D721Med (cell line): ENCODE measurements at places on chromosomes 16 and 17.

DNA sequence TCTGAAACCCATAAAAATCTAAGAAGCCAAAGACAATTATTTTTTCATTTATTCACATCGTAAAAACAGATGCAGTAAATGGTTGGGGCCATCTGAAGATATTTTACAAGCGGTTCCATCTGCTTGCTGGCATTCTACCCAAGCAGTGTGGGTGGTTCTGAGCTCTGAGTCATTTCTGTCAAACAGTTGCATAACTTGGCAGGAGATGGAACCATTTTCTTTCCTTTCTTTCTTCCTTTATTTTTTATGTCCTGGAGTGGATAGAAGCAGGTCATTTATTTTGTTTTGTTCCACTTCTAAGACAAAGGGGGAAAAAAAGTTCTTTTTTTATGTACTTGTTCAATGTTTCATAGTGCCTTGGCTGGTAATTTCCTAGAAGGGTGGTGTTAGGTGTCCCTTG lies 1151.9 kb upstream of the GOT2 start:
- no peak for DNase-seq

GRCh38 chr16:3088925-3089716 lies 10.0 kb downstream of the ZSCAN10 start:
- DNase-seq = no peak

- DNase-seq = no peak
Measured at GRCh38 chr17:8019166-8019565, 16.8 kb downstream of the GUCY2D start.

- DNase-seq = peak; percentile 98
Measured at GRCh38 chr17:7650509-7651096, at the start of gene ATP1B2. Gene ATP1B2 (plus strand): TSS chr17:7650926. CDS start chr17:7651519, 593 bp downstream.

DNA sequence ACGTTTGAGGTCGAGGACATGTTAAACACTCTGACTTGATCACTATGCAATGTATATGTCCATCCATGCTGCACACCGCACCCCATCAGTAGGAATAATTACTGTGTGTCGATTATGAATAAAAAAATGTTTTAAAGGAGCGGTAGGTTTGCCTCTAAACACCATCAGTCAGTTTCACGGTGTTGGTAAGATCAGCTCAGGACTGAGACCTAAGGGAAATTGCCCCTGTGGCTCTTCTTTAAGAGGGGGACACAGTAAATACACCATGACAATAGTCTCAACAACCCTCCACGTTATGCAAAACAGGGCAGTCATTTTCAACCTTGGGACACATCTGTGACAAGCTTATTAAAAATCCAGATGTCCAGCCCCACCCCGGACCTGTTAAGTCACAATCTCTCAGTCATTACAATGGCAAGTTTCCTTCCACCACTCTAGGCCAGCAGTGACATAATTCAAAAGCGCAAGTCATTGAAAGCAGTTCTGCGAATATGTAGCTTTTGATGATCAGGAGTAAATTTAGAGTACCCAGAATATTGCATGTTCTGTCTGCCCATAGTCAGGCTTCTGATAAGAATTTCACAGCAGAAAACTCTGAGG lies 1.2 kb downstream of the ATMIN start:
- no peak for DNase-seq

- DNase-seq = no peak
Measured at GRCh38 chr17:79929257-79930061, 90.2 kb upstream of the CBX4 start.

GRCh38 chr16:4801962-4802658 lies at the start of gene ROGDI:
Gene ROGDI (minus strand): TSS chr16:4802633. CDS start chr16:4802571, 62 bp downstream.
- DNase-seq = peak; percentile 36

- no peak for DNase-seq
Measured at GRCh38 chr16:30715750-30716445, 16.9 kb downstream of the SRCAP start.

DNA sequence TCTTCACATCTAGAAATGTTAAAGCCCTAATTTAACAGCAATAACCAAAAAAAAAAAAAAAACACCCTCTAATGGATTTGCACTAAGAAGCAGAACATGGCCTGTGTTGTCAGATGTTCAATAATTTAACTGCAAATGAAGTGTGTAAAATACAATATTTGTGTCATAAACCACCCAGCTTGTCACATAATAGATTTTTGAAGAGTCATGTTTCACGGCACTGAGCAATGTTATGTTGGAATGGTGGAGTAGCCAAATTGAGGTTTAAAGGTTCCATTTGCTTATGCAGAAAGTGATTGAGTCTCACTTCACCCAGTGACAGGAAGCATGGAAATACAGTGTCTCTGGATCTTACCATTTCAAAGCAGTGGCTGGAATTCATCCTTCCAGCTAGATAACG lies 173.2 kb upstream of the XYLT1 start:
- no peak for DNase-seq

DNA sequence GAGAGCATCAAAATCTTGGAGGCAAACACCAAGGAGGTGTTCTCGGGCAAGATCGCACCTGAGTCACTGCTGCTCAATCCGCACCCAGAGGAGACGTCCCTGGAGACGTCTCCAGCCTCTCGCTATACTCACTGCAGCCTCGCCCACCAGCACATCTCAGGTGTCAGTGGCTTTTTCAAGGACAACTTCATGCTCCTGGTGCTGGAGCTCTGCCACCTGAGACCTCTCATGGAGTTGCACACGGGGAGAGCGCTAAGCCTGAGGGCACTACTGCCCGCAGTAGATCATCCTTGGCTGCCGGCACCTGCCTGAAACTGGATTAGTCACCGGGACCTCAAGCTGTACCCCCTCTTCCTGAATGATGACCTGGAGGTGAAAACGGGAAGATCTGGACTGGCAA lies 2.6 kb upstream of the MBTPS1 start:
- no peak for DNase-seq

DNA sequence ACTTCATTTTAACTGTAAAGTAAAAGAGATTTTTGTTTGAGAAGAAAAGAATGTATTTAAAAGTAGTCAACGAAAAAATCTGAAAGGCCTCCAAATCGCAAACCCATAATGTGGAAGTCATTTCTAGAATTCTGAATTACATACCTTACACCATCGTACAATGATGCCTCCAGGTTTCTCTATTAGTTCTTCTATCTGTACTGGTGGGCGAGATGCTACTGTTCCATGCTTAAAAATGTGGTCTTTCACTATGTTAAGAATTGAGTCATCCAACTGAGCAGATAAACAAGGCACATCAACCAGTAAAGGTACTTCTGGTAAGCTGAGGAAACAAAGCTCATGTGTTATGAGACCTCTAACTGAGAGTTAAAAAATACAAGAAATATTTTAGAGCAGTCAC lies 28.5 kb downstream of the CRLF3 start:
- no peak for DNase-seq
